Activated CD8-positive, alpha-beta memory T cell treated with anti-CD3 and anti-CD28 coated beads for 48 hours (primary cell): ENCODE measurements at places on chromosomes 12 and 14.

DNA sequence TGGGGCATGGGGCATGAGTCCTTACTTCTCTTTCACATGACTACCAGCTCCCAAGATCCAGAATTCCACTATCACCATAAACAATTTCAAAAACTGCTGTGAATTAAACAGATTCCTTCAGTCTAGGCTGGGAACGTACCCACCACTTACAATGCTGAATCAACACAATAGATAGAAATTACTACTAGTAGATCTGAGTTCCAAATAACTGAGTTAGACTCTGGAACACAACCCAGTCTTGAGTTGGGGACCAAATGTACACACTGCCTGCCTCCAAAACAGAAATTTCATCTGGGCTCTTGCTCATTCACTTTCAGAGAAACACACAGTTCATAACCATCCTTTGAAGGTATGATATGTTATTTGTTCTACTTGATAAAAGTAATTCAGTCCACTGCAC is 8.9 kb downstream of the CORO1C start:
- no peak for DNase-seq

GRCh38 chr12:57604992-57605810 is 577 bp downstream of the DTX3 start:
- no peak for DNase-seq

- no peak for DNase-seq
Observed at GRCh38 chr12:16573398-16574077, 32.4 kb downstream of the LMO3 start.

DNA sequence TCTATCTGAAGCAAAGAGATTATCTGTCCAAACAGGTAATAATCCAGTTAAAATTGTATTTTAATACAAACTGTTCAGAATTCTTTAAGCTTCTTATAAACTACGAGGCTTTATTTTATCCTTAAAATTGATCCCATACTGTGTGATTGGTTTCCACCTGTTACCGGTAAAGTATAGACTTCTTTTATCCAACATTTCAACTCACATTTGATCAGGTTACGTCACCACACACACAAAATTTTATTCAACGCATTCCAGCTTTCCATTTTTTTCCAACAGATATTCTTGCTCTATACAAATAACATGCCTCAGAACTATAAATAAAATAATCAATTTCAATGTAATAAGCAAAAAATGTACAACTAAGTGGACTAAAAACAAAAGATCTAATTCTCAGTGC is 4.5 kb downstream of the NOVA1 start:
- DNase-seq = no peak

- no peak for DNase-seq
Observed at GRCh38 chr12:127241072-127241817, 1025.7 kb upstream of the TMEM132C start.

GRCh38 chr12:39124768-39125167 is 219.4 kb upstream of the CPNE8 start:
- DNase-seq = no peak

DNA sequence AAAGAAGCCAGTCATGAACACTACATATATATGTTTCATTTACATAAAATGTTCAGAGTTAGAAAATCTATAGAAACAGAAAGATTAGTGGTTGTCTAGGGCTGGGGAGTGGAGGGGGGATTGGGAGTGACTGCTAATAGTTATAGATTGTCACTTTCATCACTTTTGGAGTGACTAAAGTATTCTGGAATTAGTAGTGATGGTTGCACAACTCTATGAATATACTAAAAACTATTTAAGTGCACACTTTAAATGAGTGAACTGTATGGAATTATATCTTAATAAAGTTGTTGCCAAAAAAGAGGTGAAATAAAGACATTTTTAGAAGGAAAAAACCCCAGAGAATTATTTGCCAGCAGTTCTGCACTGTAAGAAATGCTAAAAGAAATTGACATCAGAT is 9.5 kb downstream of the CATSPERB start:
- DNase-seq = no peak

DNA sequence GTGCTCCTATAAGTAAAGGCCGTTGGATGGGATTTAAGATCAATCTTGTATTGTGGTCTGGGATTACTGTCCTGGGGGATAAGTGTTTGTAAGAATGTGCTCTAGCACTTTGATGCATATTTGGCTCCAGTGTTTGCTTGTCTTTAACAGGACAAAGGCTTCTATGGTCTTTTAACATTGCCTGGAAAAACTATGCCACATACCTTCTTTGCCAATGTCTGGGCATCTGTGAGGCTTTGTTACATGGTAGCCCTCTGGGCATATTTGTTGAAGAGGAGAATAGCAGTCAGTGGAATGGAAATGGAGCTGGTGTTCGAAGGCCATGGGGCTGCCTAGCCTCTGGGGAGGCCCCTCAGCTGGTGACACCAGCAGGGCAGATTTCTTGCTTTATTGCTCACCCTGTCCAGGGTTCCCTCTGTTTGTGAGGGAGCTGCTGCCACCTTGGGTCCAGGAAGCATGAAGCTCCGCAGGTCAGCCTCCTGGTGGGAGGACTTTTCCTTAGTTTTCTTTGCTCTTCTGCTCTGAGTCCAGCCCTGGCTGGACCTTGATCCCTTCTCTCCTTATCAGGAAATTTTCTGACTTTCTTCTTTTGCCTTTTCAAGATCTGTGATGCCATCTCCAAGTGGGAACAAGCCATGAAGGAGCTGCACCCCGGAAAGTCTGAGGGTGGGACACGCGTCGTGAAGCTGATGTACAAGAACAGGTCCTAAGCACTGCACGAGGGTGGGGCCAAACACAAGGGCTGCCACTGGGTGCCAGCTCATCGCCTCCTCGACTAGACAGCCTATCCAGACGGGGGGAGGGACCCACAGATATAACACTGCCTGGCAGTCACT is 19.5 kb downstream of the PIGH start:
- DNase-seq = no peak

DNA sequence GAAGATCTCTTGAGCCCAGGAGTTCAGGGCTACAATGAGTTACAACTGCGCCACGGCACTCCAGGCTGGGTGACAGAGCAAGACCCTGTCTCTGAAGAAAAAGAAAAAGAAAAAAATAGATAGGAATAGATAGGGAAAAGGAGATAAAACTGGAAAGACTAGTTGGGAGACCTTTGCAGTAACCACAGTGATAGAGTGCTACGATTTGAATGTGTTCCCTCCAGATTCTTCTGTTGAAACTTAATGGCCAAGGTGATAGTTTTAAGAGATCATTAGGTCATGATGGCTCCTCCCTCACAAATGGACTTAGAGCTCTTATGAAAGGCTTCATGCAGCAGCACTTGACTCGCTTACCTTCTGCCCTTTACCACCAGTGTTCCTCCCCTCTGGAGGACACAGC is 13.5 kb upstream of the ATF1 start:
- no peak for DNase-seq

DNA sequence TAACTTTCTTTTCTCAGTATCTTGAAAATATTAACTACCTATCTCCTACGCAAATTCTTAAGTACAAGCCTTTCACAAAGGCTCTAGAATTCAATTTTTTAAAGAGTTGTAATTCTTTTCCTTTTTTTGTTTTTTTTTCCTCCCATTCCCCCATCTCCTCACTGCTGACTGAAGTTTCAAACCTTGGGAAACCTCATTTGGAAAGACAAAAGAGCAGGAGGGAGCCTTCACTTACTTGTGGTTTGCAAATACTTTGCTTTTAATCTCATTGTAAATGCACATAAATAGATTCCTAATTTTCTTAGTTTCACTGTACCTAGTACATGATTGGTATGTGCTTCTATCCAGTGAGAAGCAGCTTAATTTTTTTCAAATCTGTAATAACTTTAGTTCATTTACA is 15.8 kb upstream of the PTGDR start:
- DNase-seq = no peak

DNA sequence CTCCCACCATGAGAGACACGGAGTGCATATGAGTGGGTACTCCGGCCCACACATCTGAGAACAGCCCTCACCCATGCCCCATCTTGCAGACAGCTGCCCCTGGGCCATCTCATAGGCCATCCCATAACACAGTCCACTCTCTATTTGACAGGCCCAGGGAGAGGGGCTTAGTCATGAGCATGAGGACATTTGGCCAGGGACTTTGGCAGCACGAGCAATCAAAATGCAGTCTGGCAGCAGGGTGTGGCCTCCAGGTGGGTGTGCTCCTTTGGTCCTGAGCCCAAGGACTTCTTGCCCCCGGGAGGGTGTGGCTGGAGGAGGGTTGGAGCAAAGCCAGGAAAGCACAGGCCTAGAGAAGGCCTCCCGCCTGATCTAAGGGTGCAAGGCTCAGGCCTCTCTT is 25.6 kb downstream of the EMP1 start:
- DNase-seq = no peak

GRCh38 chr14:72543341-72543740 is 350.6 kb downstream of the DPF3 start:
- no peak for DNase-seq

- DNase-seq = no peak
Observed at GRCh38 chr14:78403278-78403815, 233.2 kb downstream of the NRXN3 start.

DNA sequence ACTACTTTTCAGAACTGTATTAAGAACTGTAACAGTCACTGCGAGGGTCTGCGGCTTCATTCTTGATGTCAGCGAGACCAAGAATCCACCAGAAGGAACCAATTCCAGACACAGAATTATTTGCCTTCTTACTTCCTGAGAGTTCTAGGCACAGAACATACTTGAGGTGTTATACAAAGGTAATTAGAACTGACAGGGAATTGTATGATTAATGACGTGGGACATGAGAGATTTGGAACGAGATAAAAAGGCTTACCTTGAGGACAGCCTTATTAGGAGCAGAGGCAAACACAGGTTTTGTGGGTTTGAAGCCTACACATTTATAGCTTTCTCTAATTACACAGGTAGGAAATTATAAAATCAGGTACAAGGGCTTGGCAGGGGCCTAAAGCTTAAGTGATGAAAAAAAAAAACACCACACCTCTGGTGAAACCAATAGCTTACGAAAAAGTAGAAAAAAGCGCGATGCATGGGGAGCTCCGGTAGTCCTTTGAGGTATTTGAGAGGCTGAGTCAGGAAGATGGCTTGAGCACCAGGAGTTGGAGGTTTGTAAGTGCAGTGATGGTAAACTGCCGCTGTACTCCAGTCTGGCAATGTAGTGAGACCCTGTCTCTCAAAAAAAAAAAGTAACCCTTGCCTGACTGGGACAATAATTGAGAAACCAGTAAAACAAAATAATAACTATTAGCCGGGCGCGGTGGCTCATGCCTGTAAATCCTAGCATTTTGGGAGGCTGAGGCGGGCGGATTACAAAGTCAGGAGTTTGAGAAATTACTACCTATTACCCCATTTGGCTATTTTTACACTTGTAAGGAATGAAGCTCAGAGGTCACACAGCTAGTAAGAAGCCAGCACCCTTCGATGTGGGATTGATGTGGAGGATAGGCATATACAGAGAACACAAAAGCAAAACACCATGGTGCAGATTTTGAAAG is 795 bp upstream of the ACOT2 start:
- no peak for DNase-seq

GRCh38 chr14:102492531-102492910 is 17.1 kb downstream of the ANKRD9 start:
- DNase-seq = no peak
